ENCODE measurements at places on chromosomes 6 and 20.

GRCh38 chr6:26329763-26330511 is 35.1 kb upstream of the BTN3A2 start:
- DNase-seq: peak; percentile 70

GRCh38 chr20:63225082-63225454 is 9.1 kb upstream of the YTHDF1 start:
- no peak for DNase-seq

DNA sequence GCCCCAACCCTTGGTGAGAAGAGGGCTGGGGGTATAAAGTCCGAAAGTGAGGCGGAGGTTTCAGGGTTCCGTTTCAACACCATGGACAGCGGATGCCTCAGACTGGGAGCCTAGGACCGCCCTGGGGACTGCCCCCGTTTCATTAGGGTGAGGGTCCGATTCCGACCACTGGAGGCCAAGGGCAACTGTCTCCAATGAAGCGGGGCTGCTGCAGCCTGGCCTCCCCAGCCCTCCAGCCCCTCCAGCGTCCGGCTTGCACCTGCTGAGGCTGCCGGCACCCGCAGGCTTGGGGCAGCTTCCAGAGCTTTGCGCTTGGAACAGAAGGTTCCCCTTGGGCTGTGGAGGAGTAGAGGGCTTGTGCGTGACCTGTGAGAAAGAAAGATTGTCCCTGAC is 39.9 kb downstream of the YTHDF1 start:
- DNase-seq: no peak

GRCh38 chr6:36692220-36692619 is 5.4 kb upstream of the RAB44 start:
- peak; percentile 34 for DNase-seq

DNA sequence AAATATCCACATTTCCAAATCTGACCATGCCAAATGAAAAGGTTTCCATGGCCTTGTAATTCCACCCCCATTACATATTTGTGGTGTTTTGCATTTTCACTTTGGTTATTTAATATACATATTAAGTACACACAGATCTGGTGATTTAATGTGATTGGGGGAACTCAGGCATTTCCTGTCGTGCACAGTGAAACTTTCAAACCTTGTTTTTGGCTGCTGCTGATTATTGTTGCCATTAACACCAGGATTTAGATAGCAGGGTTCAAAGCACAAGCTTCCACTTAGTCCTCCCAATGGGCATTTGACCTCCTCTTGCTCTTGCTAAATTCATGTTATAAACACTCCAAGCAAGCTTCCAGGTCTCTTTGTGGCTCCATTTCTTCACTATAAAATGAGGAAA is 166.5 kb downstream of the SOBP start:
- no peak for DNase-seq

GRCh38 chr6:170476360-170476759 is 76.7 kb downstream of the PSMB1 start:
- no peak for DNase-seq

DNA sequence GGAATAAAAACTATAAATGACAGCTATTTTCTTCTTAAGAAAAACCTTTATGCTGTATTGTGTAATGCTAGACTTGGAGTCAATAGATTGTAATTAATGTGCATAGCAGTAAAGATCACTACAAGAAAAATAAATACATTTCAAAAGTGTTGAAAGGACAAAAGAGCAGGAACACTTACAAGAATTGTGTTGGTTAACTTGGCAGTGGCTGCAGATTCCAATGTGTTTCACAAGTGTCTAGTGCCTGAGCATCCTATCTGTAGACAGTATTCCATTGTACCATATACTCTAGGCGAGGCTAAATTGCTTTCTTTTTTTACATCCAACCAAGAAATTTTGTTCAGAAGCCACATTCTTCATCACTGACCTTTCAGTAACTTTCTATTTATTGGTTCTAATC is 924.1 kb downstream of the EPHA7 start:
- DNase-seq: no peak

GRCh38 chr6:85482905-85483700 is 33.2 kb downstream of the NT5E start:
- peak; percentile 62 for DNase-seq

All from CD4-positive, CD25-positive, alpha-beta regulatory T cell (primary cell).